ENCODE measurements at places on chromosomes 11 and 22.

DNA sequence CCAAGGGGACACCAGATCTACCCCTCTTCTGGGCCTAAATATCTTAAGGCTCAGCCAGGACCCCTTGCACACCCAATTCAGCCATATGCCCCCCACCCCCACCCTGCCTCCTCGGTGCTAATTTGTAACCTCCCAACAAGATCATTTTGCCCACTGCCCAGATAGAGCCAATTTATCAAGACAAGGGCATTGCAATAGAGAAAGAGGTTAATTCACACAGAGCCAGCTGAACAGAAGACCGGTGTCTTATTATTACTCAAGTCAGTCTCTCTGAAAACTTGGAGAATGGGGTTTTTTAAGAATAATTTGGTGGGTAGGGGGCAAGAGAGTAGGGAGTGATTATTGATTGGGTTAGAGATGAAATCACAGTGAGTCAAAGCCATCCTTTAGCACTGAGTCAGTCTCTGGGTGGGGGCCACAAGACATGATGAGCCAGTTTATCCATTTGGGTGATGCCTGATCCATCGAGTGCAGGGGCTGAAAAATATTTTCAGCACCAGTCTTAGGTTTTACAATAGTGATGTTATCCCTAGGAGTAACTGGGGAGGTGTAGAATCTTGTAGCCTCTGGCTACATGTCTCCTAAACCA is 9.9 kb upstream of the CAPN5 start:
- DNase-seq: no peak

GRCh38 chr11:25485315-25485714 is 846.6 kb upstream of the ANO3 start:
- DNase-seq: no peak

- DNase-seq: no peak
Measured at GRCh38 chr22:24146194-24146616, 35.1 kb upstream of the SUSD2 start.

DNA sequence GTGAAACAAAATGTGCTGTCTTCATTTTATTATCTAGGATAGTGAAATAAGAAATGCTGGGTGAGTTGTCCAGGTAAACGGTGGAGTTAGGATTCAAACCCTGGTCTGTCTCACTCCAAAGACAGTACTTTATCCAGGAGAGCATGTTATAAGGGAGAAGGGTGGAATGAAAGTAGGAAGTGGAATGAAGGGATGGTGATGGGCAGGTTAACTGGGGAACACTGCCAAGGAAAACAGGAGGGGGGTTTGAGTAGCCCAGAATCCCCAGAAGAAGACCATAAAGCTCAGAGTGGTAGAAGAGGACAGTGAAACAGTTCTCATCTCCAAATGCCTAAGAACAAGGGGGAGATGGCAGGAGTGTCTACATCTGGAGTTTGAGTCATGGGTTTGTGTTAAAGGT is 169.0 kb downstream of the BARX2 start:
- no peak for DNase-seq

DNA sequence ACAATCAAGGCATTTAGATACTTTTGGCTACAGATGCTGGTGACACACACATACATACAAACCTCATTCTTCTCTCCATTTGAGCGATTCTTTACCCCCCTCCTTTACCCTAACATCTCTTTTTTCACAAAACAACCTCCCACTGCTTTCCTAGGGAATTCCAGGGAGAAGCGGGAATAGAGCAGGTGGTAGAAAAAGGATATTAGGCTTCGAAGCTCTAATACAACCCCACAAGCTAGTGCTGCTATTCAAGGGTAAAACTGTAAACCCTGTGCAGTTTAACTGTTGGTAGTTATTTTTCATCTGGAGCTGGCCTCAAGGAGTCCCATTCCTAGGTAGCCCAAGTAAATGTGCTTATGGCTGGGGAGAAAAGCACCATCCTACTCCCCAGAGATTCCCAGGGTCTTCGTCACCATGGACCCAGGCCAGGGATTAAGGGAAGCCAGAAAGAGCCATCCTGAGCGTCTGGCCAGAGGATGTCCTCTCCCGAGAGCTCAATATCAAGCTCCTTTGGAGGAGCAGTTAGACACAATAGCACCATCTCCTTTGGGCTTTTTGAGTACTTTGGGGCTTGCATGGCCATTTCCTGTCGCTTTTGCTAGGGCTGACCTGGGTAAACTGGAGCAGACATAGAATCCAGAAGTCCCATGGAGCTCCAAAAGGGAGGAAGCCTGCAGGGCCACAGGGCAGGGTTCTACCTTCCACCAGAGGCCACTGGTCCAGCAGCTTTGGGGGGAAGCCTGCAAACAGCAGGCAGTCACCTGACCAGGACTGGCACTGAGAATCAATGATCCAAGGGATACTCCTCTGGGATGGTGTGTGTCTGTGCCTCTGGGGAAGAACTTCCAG is 3.1 kb downstream of the MAML2 start:
- no peak for DNase-seq

GRCh38 chr11:92845805-92846204 is 123.6 kb upstream of the MTNR1B start:
- DNase-seq: no peak

DNA sequence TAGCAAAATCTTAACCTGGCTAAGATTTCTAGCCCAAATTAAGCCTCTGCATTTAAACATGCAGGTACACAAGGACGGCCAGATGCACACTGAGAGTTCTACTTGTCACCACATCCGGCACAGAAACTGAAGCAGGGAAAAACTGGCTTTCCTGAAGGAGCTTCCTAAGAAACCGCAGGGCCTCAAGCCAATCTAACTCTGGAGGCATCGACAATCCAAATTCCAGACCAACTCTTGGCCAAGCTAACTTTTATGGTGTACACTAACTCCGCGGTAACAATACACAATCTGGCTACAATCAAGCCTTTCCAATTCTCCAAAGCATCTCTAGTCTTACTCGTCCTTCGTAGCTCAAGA is 1.2 kb downstream of the MSANTD2 start:
- peak; percentile 11 for DNase-seq

DNA sequence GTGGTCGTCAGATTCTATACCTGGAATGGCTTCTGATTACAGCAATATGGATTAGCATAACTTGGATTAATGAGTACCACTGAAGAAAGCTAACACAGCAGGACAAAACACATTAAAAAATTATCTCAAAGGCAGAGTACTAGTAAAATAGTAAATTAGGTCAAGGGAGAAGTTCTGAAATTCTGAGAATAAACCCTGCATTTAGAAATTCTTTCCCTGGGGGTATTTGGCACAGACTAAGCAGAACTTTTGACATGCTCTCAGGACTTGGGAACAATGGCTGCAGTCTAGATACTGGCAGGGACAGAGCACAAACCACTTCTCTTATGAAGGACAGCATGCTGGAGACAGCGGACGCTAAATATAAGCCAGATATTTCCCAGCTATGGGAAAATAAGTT is 85.6 kb upstream of the GRIA4 start:
- DNase-seq: no peak

DNA sequence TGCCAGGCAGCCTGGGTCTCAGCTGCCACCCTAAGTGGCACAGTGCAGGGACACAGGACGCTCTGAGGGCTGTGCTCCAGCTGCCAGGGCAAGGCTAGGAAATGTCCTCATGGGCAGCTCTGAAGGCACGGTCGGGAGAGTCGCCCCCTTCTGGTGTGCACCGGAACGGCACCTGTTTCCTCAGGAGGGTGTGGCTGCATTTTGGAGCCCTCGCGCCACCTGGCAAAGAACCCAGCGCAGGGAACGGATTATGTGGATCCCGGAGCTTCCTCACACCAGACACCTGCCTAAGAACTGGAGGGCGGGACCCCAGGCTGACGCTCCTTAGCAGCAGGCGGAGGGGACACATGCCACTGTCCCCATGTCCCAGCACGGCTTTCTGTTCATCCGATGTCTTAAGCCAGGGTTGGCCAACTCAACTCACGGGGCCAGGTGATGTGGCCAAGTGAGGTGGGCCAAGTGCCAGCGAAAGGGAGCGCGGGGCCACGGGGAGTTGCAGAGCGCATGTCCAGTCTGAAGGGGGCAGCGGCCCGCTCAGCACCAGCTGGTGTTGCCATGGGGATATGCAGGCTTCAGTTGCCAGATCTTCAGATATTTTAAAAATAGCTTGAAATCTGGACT is 5.1 kb upstream of the SLC22A8 start:
- DNase-seq: peak; percentile 55

- no peak for DNase-seq
Measured at GRCh38 chr11:131533149-131533548, 162.7 kb downstream of the NTM start.

- DNase-seq: no peak
Measured at GRCh38 chr11:15815246-15816195, 540.8 kb downstream of the SOX6 start.

DNA sequence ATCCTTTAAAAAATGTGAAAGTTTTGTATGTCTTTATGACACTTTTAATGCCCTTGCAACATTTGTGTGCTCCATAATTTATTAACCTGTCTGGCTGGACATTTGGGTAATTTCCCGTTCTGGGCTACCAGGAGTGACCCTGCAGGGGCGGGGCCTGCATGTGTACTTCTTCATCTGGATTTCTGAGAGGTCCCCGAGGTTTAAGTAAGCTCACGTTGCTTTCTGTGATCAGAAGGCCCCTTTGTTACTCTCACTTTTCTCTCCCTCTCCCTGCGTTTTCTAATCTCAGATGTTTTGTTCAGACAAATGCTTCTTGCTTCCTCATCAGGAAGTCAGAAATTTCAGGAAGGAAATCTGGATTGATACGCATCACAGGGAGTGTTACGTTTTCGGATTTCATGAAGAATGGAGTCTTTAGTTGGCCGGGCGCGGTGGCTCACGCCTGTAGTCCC is 78.9 kb upstream of the CRYBB3 start:
- DNase-seq: no peak
